ENCODE measurements at places on chromosomes 2 and 18.
A peak's percentile ranks its signal among the peaks of the same experiment; 100 is the strongest.

DNA sequence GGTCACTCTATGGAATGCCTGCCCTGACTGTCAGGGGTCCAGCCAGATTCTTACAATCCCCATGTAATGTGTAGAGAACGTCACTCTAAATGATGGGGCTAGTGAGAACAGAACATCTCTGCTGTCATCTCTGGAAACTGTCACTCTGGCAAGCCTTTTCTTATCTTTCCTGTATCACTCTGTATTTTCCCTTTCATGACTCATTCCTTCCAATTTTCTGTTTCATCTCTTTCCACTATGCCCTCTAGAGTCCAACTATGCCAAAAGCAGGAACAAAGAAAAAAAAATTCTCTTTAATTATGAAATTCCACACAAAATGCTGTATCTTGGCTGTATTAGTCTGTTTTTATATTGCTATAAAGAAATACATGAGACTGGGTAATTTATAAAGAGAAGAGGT, 608.8 kb downstream of the ADCYAP1 start:
- DNase-seq, result no peak

DNA sequence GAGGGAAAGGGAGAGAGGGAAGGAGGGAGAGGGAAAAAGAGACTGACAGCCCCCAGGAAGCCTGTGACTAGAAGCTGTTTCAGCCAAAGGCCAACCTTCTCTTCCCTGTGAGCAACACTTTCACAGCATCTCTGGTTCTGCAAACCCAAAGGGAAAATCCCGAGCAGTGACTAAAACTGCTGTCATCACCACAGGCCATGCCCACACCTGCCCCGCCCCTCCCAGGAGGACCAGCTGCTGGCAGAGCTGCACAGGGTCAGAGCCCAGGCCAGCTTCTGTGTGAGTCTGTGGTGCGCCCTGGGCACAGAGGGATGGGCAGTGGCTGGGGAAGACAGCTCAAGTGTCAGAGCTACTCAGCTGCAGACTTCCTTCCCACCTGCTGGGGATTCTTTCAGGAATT, 64.9 kb upstream of the OTOS start:
- peak; percentile 34 for DNase-seq

GRCh38 chr2:99140860-99141109, 722 bp upstream of the C2orf15 start:
- DNase-seq, result no peak

- peak; percentile 79 for DNase-seq
Observed at GRCh38 chr2:218873359-218874194, 7.1 kb upstream of the WNT10A start.

GRCh38 chr2:133642791-133643191, 74.5 kb upstream of the NCKAP5 start:
- no peak for DNase-seq

DNA sequence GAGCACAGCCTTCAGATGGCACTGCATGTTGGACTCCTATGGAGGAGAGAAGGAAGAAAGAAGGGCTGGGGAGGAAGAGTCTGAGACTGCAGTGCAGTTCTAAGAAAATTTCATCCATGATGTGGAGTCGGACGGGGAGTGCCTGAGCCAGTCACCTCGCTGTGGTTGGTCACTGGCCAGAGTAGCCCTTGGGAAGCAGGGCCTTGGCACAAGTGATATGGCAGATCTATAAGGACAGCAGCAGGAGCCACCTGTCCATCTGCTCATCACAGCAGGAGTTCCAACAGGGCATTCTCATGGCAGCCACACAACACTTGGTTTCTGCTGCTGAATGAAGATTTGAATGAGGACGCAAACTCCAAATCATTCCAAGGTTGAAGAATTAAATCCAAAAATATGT, 314.8 kb downstream of the CYP26B1 start:
- DNase-seq, result no peak

- DNase-seq, result no peak
Observed at GRCh38 chr2:167759531-167759930, 487.9 kb downstream of the STK39 start.

GRCh38 chr2:152492131-152492530, 157.2 kb downstream of the FMNL2 start:
- no peak for DNase-seq

GRCh38 chr18:52289392-52289791, 50.6 kb upstream of the DCC start:
- DNase-seq, result no peak

DNA sequence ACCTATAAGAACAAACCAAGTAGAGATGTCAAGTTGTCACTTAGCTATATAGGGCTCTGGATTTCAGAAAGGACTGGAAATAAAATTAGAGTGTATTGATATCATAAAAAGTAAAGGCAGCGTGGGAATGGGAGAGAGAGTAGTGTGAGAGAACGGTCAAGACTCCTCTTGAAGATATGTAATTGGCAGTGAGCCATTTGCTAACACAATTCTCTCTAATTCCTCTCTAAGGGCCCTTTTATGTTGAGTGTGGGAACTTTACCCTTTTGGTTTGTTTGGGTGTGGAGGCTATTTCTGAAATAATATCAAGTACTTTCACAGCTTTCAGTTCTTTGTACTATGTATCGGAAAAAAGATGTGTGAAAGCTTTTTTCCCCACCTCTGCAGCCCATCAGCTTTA, 196.8 kb downstream of the LRRTM4 start:
- no peak for DNase-seq

GRCh38 chr2:59314031-59314766, 1073.1 kb upstream of the FANCL start:
- DNase-seq, result no peak

DNA sequence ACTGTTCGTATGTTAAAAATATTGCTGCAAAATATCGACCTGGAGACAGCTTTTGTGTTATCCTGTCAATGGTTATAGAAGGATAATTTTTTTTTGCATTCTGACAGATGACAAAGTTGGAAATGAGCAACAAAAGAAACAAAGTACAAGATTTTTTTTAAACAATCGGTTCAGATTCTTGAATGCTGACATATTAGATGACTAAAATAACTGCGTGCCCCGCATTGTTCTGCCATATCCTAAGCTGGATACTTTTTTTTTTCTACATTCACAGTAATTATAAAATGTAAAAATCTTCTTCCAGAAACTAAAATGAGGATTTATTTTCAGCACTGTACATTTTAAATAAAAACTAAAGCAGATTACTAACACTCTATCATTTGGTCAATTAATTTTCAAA, 67.1 kb downstream of the ABCG8 start:
- no peak for DNase-seq

DNA sequence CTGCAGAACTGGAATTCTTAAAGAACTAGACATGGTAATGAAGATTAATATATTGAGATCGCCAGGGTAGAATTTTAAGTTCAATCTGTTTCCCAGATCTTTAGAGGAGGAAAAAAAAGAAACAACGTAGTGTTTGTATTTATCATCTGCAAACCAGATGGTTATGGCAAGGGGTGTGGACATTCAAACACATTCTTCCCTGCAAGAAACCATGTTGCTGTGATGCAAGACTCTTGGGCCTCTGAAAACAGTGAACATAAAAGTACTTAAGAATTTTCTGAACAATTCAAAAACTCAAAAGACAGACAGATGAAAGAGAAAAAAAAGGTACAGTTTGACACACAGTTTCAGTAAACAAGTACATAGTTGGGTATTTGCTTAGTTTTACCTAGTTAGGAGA, 35.6 kb downstream of the COL5A2 start:
- no peak for DNase-seq

DNA sequence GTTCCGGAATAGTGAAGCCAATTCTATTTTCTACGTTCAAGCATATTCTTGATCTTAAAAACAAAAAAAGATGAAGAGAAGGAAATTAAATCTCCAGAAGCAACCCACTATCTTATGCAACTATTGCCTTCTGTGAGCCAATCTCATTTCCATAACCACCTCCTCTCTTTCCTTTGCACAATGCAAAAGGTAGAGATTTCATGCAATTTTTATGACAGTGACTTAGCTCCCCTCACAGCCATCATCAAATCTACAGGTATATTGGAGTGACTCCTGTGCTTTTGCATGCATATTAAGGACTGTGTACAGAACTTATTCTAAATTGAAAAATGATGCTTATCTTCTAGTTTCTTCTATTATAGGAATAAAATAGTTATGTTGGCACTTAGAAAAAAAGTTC, 191.8 kb downstream of the DCC start:
- no peak for DNase-seq

DNA sequence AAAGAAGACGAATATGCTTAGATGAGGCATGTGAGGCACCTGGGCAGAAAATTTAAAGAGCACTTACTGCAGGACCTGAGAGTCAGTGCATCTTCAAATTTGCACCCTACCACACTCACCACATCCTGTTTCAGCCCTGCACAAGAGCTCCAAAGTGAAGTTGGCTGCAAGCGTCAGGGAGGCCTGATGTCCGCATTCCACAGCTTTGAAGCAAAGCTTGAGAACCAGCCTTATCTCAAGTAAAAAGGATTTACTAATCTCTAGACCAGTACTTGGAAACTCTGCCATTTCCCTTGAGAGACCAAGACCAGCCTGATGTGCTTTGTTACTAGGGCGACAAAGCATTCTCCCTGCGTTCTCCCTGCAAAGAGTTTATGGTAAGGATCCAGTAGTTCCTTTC, 3.4 kb upstream of the ASNSD1 start:
- peak; percentile 74 for DNase-seq

GRCh38 chr2:216503697-216504375, 5.2 kb downstream of the RPL37A start:
- DNase-seq, result no peak

DNA sequence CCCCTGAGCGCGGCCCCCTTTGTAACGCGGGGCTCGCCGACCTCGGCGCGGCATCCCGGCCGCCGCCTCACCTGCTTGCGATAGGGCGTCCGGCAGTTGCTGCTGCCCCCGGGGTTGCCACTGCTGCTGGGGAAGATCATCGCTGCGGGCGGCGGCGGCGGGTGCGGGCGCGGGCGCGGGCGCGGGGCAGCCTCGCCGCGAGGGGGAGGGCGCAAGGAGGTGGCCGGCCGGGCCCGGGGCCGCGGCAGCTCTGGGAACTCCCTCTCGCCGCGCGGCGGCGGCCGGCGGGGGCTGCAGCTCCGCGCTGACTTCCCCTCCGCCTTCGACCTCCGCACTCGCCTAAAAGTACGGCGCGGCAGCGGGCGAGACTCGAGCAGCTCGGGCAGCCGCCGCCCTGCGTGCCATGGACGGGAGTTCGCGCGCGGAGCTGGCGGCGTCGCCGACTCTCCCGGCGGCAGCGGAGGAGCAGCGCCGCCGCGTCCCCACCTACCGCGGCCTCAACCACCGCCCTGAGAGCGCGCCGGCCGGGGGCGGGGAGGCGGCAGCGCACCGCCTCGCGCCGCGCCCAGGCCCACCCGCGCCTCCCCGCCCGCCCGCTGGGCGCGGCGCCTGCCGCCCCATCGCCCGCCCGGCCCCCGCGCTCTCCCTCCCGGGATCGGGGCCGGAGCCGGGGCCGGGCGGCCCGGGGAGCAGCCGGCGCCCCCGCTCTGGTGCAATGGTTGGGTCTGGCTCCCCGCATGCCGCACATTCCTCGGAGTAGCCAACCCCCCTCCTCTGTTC, 86.0 kb downstream of the RBMS1 start:
- DNase-seq, result peak; percentile 95

GRCh38 chr2:118249531-118249930, 161.3 kb downstream of the INSIG2 start:
- DNase-seq, result no peak

GRCh38 chr18:60096428-60096827, 196.6 kb downstream of the PMAIP1 start:
- DNase-seq, result no peak

DNA sequence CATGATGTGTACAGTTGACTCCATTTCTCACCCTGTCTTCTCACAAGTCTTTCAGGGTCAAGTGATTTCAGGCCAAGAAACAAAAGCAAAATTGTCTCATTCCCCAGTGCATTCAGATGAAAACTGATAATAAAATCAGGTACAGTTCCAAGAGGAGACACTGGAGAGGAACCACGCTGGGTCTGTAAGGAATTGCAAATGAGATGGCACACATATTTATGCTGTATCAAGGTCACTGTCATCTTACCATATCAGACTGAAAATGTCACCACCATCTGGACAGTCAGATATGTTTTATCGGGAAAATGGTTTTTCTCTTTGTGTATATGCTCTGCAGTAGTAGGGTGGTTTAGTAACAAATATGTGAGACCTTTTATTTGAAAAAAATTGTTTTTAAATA, 91.7 kb downstream of the CCDC138 start:
- no peak for DNase-seq

DNA sequence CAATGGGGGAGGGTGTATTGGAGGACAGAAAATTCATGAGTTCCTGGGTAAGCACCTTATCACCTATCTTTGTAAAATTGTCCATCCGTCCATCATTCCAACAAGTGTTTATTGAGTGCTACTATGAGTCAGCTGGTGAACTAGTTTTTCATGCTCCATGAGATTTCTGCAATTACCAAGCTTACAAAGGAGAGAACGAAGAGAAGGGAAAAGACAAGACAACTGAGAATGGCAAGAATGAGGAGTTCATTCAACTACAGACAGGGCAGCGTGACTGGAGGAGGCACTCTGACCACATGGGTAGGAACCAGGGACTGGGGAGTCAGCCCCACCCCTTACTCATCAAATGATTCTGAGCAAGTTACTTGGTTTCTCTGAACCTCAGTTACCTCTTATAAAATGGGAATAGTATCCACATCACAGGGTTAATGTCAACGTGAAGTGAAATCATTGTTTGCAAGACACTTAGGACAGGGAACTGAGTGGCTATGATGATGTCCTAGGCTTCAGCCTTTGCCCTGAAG, 18.6 kb upstream of the TXNDC2 start:
- no peak for DNase-seq

DNA sequence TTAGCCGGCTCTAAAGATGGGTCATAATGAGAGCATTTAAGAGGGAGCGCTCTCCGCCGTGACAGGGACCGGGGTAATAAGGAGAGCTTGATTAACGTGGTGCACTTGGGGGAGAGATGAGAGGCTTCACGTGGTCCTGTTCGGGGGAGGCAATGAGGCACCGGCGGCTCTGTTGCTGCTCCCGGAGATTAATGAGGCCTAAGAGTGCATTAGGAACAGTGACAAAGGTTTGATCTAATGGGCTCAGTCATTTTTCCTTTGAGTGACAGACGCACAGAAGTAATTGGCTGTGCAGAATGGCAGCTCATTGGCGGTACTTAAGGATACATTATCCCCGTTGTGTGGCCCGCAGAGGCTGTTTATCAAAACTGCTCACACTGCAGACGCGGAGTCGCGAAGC, 250.7 kb downstream of the GBX2 start:
- DNase-seq, result no peak

DNA sequence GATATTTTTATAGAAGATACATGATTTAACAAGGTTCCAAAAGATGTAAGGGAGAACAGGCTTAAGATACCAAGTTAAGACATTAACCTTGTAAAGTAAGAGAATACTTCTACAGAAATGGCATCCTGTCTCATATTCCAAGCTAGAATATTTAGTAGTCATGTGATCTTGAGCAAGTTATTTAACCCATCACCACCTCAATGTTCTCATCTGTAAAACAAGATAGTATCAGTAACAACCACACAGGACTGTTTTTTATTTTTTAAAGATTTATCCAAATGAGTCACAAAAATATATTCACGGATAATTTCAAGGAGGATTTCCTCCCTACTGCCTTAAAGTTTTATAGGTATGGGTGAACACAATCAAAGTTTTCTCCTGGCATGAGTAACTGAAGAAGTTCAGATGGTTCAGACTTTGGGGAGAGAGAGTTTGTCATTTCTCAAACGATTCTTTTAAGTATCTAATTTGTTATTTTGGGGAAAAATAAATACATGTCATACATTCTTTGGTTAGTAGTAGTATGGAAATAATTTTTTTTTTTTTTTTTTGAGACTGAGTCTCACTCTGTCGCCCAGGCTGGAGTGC, 25.9 kb downstream of the ROCK1 start:
- DNase-seq, result no peak

Data from spleen (tissue), 13 donors.